ENCODE measurements at places on chromosomes 6 and 20.

DNA sequence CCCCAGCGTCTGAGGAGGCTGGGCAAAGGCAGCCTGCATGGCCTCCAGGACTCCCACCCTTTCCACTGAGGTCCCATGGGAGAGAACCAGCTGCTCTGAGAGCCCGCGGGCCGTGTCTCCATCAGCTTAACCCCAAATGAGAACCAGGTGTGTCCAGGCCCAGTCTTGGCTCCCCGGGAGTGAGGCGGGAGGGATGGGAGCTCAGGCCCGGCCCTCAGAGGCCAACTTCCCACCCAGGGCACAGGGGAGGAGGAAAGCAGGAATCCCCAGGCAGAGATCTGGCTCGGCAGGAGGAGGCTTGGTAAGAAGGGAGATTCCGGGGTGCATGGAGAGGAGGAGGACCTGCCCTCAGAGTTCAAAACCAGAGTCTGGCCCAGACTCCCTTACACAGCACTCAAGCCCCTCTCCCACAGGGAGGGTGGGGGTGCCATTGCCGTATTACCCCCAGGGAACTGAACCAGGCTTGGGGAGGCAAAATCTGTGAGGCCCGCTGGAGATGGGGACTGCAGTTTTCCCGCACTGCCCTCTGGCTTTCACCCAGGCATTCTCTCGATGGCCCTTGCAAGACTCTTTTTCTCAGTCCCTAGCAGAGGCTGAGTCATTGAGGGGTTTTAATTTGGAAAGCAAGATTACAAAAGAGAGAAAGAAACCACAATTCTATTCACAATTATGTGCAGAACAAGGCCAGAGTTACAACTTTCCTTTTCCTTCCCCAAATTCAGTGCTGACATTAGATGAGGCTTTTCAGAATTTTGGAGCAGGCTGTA is 17.1 kb downstream of the FOXF2 start:
- no peak for DNase-seq

- DNase-seq = no peak
Measured at GRCh38 chr6:28303570-28303969, 22.2 kb downstream of the PGBD1 start.

GRCh38 chr20:60937585-60937984 is 314.5 kb upstream of the CDH4 start:
- no peak for DNase-seq

- DNase-seq = no peak
Measured at GRCh38 chr20:22352019-22352418, 232.4 kb downstream of the FOXA2 start.

GRCh38 chr6:131004936-131005335 is 58.1 kb downstream of the EPB41L2 start:
- no peak for DNase-seq

DNA sequence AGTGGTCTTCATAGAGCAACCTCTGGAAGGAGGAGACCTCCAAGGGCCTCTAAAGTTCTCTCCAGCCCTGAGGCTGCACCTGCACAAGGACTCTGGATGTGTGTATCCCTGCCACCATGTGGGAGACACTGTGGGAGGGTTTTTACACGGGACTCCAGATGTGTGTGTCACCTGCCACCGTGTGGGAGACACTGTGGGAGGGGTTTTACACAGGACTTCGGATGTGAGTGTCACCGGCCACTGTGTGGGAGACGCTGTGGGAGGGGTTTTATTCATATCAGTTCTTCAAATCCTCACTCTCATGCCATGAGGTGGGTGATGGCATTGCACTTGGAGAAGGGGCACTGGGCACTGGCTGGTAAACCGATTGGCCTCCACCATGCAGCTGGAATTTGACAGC is 90.2 kb upstream of the SSTR4 start:
- no peak for DNase-seq

- no peak for DNase-seq
Measured at GRCh38 chr20:59121714-59122565, 41.7 kb upstream of the ZNF831 start.

GRCh38 chr6:44247338-44248302 is 719 bp downstream of the HSP90AB1 start:
- DNase-seq = peak; percentile 82

- no peak for DNase-seq
Measured at GRCh38 chr6:72554761-72555221, 67.1 kb upstream of the KCNQ5 start.

DNA sequence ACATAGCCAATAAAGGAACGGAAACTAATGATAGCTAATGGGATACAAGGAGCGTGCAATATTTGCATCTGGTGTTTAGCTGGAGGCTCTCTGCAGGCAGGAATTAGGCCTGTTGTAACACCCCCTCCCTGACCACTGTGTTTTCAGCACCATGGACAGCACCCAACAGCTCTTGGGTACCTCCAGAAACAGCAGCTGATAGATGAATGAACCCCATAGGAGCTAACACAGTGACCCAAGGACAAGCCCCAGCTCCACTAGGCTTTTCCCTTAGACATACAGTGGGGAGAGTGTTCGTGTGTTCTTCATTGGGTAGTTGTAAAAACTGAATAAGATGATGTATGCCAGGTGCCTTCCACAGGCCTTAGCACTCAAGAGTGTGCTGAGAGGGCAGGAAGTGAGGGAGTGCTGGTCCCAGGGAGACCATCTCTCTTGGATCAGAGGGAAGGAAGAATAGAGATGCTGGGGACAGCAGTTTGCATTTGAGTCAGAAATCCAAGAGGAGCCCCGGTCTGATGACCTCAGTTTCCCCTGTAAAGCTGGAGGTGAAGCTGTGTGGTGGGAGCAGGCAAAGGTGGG is 161.3 kb downstream of the PHACTR3 start:
- DNase-seq = no peak

DNA sequence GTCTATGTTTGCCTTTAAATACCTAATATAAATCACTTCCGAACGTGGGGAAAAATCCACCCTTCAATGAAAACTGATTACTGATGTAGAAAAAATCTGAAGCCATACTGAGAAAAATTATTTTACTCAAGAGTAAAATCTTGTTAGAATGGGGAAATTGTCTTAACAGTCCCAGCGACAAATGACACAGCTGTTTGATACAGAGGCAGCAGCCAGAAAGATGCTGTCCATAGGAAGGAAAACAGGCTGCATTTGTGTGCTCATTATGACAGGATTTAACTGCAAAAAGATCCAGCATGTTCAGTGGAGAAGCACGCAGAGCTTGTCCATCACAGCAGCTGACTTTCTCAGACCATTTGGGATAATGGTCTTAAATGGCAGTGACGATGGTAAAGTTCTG is 443.0 kb downstream of the TFAP2B start:
- DNase-seq = no peak

GRCh38 chr20:2617099-2617714 is 35.2 kb upstream of the NOP56 start:
- DNase-seq = no peak

DNA sequence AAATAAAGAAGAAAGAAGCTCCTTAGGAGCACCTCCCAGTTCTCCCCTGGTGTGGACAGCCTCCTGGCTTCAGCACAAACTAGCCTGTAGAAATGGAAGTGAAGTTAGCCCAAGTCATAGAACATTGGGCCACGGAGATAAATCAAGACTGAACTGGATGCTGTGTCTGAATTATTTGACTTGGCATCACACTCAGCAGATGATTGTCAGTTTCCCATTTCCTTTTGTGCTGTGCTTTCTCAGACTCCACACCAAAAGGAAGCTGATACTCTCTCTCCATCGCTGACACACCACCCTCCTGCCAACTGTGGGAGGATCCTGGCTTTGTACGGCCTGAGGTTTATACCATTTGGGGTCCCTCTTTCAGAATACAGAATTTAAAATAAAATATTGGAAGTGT is 209.8 kb downstream of the TFAP2A start:
- DNase-seq = no peak

- no peak for DNase-seq
Measured at GRCh38 chr6:168598251-168599117, 157.5 kb downstream of the SMOC2 start.

DNA sequence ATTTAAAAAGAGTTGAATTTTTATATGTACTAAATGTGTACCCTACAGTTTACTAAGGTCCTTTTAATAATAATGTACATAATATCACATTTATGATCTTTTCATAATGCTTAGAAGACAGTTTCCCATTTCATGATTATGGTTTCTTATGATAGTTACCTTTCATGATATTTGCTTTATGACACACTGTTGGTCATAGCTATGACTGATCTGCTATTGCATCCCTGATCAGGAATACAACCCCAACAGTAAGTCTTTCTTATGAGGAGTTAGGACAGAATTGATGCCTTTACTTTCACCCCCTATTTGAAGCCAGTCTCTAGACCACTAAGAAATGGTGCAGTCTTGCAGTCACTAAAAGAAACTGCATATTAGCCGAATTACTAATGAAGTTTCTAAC is 31.0 kb downstream of the LCA5 start:
- no peak for DNase-seq

- DNase-seq = no peak
Measured at GRCh38 chr6:140271759-140272377, 897.4 kb upstream of the CITED2 start.

GRCh38 chr6:136822046-136822375 is 381 bp upstream of the PEX7 start:
- DNase-seq = no peak

DNA sequence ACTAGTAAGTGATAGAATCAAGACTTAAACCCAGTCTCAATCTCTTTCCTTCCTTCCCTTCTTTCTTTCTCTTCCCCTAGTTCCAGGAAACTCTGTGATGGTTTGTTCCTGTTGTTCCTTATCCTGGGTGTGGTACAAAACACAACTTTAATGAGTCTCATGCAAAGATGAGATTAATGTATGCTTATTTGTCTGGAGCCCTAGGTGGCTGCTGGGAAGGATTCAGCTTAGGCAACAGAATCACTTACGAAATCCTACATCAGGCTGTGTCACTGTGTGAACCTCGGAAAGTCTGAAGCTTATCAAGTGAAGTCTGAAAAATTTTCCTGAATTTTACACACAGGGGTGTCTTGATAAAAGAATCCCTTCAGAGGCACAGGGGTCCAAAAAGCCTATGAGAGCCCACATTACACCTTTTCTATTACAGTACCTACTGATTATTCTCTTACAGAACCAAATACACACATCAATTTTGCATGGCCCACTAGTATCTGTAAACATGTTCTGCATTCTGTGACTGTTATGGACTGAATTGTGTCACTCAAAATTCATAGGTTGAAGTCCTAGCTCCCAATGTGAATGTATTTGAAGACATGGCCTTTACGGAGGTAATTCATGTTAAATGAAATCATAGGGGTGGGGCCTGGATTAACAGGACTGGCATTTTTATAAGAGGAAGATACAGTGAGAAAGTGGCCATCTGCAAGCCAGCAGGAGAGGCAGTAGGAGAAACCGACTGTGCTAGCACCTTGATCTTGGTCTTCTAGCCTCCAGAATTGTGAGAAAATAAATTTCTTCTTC is 144.7 kb downstream of the MYB start:
- no peak for DNase-seq

DNA sequence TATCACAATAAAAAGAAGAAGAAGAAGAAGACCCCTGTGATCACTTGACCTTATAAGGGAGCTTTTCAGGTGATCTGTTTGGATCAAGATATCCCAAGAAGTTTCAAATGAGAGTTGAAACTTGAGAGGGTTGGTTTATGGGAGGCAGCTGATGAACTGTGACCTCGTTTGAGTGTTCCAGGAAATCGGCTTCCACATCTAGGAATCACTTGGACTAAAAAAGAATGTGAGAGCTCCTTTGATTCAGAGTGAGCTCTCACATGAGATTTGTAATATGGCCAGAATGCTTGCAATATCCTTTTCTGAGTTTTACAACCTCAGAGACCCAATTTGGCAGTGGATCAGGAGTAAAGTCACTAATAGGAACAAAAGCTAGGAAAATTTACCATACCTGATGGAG is 228.1 kb downstream of the ATXN1 start:
- no peak for DNase-seq

- no peak for DNase-seq
Measured at GRCh38 chr6:42709871-42710270, 12.5 kb downstream of the PRPH2 start.

- no peak for DNase-seq
Measured at GRCh38 chr6:166306378-166307081, 1.7 kb downstream of the PRR18 start.

- DNase-seq = no peak
Measured at GRCh38 chr6:99614430-99615186, 8.0 kb downstream of the PRDM13 start.

DNA sequence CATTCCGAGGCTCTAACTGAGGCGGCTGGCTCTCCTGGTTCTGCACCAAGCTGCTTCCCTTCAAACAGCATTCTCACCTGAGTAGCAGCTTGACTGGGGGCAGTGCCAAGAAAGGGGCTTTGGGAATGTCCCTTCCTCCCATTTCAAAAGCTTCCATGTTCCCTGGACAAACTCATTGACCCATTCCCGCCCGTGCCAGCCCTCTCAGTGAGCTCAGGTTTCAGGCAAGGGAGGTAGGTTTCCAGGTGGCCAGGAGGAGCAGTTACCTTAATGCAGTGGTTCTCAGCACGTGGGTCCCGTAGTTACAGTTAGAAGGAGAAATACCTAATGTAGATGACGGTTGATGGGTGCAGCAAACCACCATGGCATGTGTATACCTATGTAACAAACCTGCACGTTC is 135.2 kb downstream of the ELOVL4 start:
- no peak for DNase-seq

- DNase-seq = no peak
Measured at GRCh38 chr20:38833857-38834164, 28.3 kb downstream of the PPP1R16B start.

GRCh38 chr6:21710908-21711627 is 117.5 kb downstream of the SOX4 start:
- DNase-seq = no peak

GRCh38 chr6:168412456-168412855 is 28.5 kb upstream of the SMOC2 start:
- DNase-seq = no peak

GRCh38 chr20:43543138-43543537 is 15.7 kb upstream of the SGK2 start:
- no peak for DNase-seq

- no peak for DNase-seq
Measured at GRCh38 chr20:16381444-16381843, 191.8 kb downstream of the KIF16B start.

DNA sequence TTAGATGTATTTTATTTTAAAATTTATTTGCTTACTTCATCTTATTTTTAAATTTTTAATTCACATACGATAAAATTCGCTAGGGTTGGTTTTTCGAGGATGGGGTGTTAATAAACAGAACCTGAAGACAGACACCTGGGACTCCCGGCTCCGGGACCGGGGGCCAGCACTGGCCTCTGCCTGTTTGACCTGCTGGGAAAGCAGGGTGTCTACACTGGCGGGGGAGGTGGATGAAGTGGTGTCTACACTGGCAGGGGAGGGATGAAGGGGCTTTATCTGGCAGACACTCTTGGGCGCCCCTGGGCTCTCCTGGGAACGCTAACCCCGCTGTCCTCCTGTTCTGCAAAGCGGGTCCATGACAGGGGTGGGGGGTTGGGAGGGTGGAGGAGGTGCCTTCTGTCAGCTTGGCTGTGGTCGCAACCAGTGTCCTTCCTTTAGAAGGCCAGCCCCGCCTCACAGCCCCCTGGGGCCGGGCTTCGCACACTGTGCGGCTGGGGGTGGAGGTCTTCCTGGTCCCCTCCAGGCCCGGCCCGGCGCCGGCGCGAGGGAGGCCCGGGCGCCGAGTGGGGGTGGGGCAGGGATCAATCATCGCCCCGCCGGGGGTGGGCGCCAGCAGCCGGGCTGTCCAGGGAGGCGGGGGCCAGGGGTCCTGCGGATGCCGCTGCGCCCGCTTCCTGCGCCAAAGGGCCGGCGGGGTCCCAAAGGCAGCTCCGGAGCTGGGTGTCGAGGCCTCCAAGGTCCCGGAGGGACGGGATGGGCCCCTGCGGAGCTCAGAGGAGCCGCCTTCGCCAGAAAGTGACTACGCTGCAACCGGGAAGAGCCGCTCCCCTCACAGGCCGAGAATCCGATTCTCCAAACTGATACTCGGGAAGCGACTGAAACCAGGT is 1.8 kb downstream of the GATA5 start:
- no peak for DNase-seq

Data from activated T-cell treated with anti-CD3 and anti-CD28 coated beads for 1 hour (primary cell).